ENCODE measurements at places on chromosomes 16 and 17. TPM values are rescaled to one million over a fixed set of nuclear protein-coding genes. Genes with fewer than 3 reads are reported as not detected.

The PARD6A gene
- 7.5 TPM for total RNA-seq

The SALL1 gene
- total RNA-seq: 3.3 TPM

The TNFSF13 gene
- 21.7 TPM for total RNA-seq

The GUCY2D gene
- not detected for total RNA-seq

The HSPB9 gene
- total RNA-seq: 0.15 TPM

The SOX15 gene
- total RNA-seq: 11.1 TPM

- DNase-seq: no peak
These were observed 237.2 kb downstream of the GSG1L start for GRCh38 chr16:27826081-27826892.

DNA sequence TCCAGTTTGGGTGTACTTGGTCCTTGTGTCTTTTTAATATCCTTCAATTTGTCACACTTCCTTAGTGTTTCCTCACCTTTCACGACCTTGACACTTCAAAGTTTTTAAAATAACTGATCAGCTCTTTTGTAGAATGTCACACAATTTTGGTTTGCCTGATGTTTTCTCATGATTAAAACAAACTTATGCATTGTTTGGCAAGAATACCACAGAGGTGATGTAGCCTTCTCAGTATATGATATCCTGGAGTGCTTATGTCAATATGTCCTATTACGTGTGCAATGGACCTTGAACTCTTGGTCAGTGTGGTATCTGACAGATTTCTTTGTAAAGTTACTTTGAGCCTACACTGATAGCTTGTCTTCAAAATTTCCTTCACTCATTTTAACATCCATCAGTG is 297.4 kb downstream of the CNTNAP4 start:
- no peak for DNase-seq

GRCh38 chr16:83888672-83889044 is 10.3 kb upstream of the MLYCD start:
- no peak for DNase-seq

GRCh38 chr16:4870138-4870671 is 22.9 kb downstream of the UBN1 start:
- DNase-seq: no peak

GRCh38 chr17:1460233-1460632 is 4.2 kb upstream of the CRK start:
- DNase-seq: peak; percentile 48
